ENCODE measurements at places on chromosomes 2 and 18.

DNA sequence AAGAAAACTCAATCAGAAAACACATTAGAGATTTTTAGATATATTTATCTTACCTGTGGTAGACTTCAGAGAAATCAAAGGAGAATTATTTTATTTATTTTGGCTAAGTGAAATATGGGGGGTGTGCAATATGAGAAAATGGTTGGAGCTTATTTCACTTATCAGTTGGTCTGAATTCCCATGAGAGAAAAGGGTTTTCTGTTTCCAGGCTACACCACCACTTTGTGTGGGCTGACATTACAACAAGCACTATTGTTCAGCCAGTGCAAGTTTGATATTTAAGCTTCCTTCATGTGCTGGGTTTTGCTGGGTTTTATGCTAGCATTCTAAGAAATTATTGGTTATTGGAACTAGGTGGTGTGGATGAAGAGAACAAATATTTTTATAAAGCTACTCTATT is 33.5 kb downstream of the RMND5A start:
- no peak for DNase-seq

- DNase-seq: peak; percentile 6
These were observed 85.4 kb downstream of the DYSF start for GRCh38 chr2:71538656-71539265.

GRCh38 chr2:66030553-66030952 is 404.4 kb upstream of the MEIS1 start:
- DNase-seq: no peak

GRCh38 chr2:38375696-38376345 is 1.3 kb downstream of the ATL2 start:
- DNase-seq: peak; percentile 25

DNA sequence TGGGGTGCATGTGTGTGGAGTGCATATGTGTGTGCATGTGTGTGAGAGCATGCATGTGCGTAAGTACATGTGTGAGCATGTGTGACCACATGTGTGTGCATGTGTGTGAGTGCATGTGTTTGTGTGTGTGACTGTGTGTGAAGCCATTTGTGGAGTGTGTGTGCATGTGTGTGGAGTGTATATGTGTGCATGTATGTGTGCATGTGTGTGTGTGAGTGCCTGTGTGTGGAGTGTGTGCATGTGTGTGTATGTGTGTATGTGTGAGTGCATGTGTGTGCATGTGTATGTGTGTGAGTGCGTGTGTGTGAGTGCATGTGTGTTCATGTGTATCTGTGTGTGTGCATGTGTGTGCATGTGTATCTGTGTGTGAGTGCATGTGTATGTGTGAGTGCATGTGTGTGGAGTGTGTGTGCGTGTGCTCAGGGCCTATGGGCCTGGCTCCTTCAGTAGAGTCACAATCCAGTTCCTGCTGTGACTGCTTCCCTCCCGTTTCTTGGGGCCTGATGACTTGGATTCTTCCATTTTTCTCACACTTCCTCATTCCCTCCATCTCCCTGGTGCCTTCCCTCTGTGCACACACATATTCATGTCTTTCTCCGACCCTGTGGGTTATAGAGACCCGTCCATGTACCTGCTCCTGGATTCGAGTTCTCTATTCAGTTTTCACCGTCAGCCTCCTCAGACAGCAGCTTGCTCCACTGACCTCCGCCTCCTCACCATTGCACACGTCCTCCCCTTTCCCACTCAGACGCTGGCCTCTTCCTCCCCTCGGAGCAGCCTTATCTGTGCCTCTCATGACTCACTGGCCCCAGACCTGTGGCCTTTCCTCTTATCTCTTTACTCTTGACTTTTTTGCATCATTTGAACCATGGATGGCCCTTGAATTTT is 25.2 kb downstream of the TOGARAM2 start:
- DNase-seq: no peak

- no peak for DNase-seq
These were observed 4.0 kb upstream of the MREG start for GRCh38 chr2:216017365-216017764.
